NCI-H2171 (cell line): ENCODE measurements at places on chromosomes 2 and 18.

GRCh38 chr18:23094411-23095190 is 40.7 kb upstream of the CABLES1 start:
- DNase-seq: no peak

- no peak for DNase-seq
Observed at GRCh38 chr2:191894681-191895147, 47.8 kb upstream of the CAVIN2 start.

DNA sequence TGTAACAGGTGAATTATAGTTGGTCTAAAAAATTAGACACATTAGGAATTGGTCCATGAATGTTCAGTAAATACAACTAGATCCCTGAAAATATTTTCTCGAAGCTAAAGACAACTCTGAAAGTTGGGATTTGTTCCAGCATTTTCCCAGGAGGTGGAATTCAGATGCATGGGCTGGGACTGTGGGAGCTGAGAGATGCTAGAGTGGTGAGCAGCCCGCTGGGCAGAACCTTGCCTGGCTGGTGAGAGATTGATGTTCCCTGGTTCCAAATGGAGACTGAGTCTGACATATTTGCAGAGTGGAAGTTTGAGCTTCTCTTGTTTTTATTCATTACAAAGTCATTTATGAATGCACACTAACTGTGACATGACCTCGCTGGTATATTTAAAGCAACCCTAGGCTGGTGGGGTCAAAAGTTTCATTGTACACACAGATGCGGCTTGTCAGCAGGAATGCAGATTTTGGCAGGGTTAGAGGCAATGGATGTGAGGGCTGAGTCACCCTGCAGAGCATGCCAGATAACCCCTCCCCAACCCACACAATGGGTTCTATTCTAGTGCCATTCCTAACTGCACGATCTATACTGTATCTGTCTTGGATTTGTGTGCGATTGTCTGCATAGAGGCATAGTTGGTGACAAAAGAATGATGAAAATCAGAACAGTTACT is 23.5 kb upstream of the TMEM178A start:
- no peak for DNase-seq

DNA sequence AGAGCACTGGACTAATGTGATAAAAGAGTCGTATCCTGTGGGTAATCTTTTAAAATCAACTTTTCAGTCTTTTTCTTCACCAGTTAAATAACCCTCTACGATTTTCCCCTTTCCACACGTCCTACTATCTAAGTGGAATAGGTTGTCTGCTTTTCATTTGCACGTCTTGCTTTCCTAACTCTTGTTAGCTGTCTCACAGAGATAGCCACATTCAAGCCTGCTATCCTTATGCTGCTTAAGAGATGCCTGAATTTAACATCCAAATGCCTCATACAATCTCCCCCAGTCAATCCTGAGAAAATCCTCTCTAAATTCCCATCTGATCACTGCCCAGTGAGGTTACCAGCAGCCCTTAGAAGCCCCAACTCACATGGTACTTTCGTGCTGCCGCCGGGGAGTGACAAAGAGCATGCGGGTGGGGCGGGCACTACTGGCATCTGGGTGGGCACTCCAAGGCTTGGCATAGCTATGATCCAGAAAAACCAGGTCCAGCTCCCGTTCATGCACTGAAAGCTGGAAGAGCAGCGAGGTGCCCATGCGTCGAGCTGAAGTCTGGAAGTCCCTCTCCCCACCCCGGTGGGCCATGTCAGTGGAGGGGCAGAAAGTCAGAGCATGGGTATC is 1.5 kb downstream of the KANSL3 start:
- DNase-seq: no peak

GRCh38 chr2:48265169-48266030 is 264.6 kb upstream of the STON1 start:
- no peak for DNase-seq

GRCh38 chr2:54471221-54471711 is 15.1 kb downstream of the SPTBN1 start:
- DNase-seq: peak; percentile 71

GRCh38 chr2:176170602-176171305 is 13.6 kb downstream of the HOXD3 start:
- no peak for DNase-seq

- DNase-seq: no peak
Observed at GRCh38 chr2:136238286-136239078, 120.5 kb upstream of the CXCR4 start.

DNA sequence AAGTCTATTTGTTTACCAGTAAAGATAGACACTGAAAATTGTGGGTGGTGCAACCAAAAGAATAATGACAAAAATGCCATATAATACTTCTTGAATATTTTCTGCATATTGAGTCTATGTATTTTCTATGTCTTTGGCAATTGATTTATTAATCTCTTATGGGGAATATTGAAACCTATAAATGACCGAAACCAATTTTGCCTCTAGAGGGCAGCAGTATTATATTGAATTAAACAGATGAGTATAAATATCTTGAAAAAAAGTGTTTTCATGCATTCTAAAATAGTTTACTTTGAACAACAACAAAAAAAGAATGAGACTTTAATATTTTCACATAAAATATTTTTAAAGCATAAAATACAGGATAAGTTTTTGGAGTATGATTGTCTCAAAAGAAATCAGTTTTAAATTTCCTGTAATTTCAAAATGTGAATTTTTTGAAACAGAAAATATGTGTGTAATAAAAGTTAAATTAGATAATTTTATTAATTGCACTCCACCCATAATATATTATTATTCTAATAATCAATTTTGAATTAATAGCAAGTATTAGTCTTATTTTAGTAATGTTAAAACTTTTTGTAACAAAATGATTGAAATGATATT is 49.9 kb upstream of the CALCRL start:
- DNase-seq: no peak

DNA sequence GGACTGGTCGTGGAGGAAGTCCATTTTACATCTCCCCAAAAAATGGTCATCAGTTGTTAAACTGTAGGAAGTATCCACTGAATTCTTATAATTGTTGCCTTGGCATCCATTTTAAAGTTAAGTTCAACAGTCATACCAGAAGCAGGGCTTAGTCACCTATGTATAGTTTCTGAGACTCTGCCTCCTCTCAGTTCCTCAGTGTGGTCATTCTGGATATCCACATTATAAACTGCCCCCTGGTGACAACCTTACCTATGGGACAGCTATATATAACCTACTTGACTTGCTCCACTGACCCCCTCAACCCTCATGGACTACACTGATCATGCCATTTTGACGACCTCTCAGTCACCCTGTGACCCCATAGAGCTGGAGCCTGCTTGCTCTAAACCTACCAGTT is 617.0 kb downstream of the LRP1B start:
- no peak for DNase-seq

DNA sequence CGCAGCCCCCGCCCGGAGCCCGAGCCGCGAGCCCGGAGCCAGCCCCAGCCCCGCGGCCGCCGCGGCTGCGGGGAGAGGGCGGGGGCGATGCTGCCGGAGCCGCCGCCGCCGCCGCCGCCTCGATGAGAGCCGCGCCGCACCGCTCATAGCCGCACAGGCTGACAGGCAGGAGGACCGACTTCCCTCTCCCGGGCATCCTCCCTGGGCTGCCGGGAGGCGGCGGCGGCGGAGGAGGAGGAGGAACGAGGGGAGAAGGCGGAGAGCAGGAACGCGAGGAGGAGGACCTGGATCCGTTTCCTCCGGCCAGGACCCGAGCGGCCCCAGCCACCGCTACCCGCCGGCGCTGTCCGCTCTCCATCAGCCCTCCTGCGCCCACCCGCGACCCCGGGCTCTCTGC is 370 bp downstream of the KLHL29 start:
- DNase-seq: peak; percentile 32

DNA sequence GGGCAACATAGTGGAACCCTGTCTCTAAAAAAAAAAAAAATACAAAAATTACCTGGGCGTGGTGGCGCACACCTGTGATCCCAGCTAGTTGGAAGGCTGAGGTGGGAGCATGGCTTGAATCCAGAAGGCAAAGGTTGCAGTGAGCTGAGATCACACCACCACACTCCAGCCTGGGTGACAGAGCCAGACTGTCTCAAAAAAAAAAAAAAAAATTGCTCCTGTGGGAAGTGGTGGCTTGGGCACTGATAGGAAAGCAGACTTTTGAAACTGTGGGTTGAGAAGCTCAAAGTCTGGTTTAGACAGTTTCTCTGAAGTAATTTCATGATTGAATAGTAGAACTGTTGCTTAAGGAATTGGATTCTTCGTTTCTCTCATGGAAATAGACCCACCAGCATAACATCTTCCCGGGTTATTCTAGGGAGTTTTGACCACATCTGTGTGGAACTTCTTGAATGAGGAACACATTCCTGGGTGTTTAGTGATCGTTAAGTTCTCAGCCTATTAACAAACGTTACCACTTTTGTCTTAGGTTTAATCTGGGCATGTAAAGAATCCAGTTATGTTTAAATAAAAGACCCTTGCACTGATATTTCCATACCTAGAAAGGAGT is 33.5 kb downstream of the GRHL1 start:
- DNase-seq: no peak

DNA sequence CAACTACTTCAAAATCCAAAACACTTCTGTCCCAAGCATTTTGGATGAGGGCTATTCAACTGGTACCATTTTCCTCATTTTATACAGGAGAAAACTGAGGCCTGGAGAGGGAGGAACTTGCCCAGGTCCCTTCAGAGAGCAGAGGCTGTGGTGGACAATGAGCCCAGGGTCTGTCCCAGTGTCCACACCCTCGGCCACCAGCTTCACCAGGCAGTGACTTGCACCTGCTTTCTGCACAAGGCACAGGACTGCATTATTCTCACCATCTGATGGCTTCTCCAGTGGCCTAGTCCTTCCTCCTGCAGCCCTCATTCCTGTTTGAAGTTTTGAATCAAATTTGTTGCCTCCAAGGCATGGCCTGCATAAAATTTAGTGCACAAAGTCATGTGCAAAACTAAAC is 53.3 kb downstream of the RNF144A start:
- DNase-seq: no peak

GRCh38 chr2:172763079-172763478 is 27.4 kb downstream of the RAPGEF4 start:
- DNase-seq: no peak
